ENCODE measurements at places on chromosomes 5 and 9. TPM values are rescaled to one million over a fixed set of nuclear protein-coding genes. Genes with fewer than 3 reads are reported as not detected.

- ATAC-seq: no peak
These were observed 118.2 kb upstream of the SLC44A1 start for GRCh38 chr9:105126226-105126625.

The DRD1 gene
- total RNA-seq: not detected

DNA sequence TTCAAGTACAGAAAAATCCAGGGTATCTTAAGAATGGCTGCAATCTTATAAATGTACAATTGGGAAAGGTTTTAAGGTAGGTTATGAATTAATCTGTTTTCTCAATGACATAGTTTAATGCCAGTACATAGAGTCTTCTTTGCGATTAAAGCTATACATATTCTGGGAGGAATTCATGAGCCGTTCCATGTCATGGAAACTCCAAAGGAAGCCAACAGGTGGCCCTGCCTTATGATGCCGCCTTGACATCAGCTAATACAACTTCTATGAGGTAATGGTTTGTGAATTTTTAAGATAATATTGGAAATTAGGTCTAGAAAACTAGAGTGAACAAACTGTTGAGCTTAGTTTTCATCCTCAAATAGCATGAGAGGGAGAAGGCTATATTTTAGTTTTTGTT is 713.4 kb downstream of the EFNA5 start:
- ATAC-seq: no peak

DNA sequence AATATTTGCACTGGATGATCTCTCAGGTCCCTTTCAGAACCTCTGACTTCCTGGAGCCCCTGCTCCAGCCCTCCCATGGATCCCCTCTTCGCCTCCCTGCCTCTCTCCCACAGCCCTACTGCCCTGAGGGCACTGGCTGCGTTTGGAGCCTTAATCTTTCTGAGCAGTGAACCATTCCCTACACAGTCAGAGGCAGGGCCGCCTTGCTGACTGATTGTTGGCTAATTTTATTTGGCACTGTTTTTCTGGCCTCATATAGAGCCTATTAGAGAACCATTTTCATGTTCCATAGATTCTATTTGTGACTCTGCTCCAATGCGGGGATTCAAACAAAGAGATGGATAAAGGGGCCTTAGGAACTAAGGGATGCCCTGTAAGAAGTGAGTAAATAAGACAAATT is 91.1 kb downstream of the BRINP1 start:
- ATAC-seq: no peak

DNA sequence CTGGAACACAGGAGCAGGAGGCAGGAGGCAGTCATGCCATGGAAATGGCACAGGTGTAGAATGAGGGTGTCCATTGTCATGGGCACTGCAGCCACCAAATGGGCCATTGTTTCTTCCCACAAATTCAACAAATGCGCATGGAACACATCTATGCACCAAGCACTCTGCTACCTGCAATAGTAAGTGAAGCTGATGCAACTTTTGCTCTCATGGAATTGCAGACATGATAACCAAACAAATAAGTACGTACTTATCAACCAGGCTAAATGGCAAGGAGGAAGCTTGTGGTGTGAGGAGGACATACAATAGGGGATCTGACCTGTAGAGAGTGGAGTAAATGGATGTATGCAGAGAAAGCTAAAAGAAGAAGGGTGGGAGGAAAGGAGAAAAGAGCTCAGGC is 116.8 kb downstream of the TRIM36 start:
- ATAC-seq: no peak

DNA sequence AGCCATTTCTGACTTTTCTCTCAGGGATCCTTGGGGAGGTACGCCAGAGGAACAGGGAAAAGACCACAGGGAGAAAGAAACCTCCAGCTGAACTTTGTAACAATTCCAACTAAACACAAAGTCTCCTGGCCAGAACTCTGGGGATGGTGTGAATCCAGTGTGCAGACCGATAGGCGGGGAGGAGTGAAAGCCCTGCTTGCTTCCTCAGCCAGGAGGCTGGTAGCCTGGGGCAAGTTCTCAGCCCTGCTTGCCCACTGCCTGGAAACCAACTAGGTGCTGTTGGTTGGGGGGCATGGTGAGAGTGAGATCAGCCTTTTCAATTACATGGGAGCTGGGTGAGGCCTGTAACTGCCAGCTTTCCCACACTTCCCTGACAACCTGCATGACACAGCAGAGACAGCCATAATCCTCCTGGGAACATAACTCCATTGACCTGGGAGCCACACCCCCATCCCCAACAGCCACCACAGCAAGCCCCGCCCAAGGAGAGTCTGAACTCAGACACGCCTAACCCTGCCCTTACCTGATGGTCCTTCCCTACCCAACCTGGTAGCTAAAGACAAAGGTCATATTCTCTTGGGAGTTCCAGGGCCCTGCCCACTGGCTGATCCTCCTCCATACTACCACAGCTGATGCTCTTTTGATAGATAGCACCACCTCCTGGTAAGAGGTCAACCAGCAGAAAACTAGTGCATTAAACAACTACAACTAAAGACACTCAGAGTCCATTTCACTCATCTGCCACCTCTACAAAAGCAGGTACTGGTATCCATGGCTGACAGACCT is 100.1 kb upstream of the TNFAIP8 start:
- ATAC-seq: no peak

GRCh38 chr9:5488221-5489008 is 21.9 kb upstream of the PDCD1LG2 start:
- no peak for ATAC-seq

DNA sequence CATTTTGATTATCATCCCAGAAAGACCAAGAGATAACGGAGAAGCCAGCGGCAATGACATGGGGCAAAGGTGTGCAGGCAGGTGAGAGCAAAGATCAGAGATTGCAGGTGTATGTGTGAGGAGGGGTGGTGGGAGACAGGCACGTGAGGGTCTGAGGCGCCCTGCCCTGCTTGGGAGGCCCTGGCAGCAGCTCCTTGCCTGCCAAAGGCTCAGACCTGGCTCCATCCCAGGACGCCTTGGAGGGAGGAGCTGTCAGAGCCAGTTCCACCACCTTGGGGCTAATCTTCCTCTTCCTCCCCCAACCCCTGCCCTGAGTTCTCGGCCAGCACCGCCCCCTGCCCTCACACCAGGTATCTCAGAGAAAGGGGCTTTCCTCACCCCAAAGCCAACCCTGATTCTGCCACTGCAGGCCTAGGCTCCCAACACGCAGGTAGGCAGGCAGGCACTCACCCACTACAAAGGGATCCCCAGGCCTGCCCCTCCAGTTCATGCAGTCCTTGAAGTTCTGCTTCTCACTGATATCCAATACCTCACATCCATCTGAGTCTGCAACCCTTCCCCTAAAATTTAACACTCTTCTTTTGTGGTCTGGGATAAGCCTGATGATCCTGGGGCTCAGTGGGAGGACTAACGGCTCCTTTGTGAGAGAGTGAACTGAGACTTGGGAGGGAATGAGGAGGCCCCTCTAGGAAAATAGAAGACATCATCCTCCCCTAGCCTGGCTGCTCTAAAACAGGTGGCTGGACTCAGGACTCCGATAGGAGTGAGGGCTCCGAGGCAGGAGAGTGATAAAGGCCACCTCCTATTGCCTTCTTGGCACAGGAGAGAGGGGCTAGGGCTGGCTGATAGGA is 1.8 kb downstream of the AQP3 start:
- no peak for ATAC-seq

DNA sequence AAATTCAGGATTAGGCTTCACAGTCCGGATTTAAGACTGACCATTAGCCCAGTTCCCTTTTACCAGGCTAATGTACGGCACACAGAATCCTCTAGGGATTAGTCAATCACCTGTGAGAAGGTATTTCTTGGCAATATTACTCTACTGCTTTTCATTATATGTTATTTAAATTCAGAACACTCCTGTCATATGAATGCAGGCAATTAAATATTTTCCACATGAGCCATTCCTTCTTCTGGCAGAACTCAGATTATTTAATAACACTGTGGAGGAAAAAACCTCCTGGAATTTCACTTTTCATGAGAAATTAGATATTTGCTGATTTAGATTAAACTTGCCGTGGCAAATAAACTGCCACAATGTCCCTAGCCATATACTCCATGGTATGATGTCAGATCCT is 1357.5 kb upstream of the C9orf72 start:
- no peak for ATAC-seq

GRCh38 chr9:112726428-112726827 is 8.5 kb upstream of the INIP start:
- no peak for ATAC-seq

DNA sequence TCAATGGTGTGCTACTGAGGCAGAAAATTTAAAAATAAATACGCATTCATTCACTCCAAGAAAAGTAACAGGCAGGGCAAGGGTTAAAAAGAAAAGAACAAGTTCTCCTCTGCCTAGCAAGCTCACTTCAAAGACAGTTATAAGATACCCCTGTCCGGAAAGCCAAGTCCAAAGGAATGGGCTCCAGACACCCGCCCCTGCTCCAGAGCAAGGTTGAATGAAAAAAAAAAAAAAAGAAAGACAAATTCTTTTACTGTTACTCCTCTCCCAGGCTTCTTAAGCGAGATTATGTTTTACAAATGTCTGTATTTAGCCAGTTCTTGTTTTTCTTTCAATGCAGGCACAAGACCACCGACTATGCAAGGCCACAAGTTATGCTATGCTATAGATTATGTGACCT is 9.1 kb upstream of the ANXA2R start:
- no peak for ATAC-seq

GRCh38 chr5:109533751-109534272 is 124.0 kb upstream of the PJA2 start:
- no peak for ATAC-seq

The SLC46A2 gene
- not detected for total RNA-seq

The SAXO1 gene
- total RNA-seq: not detected

- ATAC-seq: peak; percentile 66
These were observed 1.9 kb downstream of the VLDLR start for GRCh38 chr9:2623288-2624050.

The PDE8B gene
- total RNA-seq: 0.96 TPM

- no peak for ATAC-seq
These were observed 5.8 kb downstream of the RGS14 start for GRCh38 chr5:177363565-177363964.

The LYRM7 gene
- 14.6 TPM for total RNA-seq

The PCDHB16 gene
- 5.0 TPM for total RNA-seq

- no peak for ATAC-seq
These were observed 1125.4 kb downstream of the EFNA5 start for GRCh38 chr5:106545325-106545724.

The MAP1B gene
- 771 TPM for total RNA-seq

The LTC4S gene
- 8.2 TPM for total RNA-seq

GRCh38 chr9:11092974-11093373 is 480.2 kb upstream of the PTPRD start:
- ATAC-seq: no peak

DNA sequence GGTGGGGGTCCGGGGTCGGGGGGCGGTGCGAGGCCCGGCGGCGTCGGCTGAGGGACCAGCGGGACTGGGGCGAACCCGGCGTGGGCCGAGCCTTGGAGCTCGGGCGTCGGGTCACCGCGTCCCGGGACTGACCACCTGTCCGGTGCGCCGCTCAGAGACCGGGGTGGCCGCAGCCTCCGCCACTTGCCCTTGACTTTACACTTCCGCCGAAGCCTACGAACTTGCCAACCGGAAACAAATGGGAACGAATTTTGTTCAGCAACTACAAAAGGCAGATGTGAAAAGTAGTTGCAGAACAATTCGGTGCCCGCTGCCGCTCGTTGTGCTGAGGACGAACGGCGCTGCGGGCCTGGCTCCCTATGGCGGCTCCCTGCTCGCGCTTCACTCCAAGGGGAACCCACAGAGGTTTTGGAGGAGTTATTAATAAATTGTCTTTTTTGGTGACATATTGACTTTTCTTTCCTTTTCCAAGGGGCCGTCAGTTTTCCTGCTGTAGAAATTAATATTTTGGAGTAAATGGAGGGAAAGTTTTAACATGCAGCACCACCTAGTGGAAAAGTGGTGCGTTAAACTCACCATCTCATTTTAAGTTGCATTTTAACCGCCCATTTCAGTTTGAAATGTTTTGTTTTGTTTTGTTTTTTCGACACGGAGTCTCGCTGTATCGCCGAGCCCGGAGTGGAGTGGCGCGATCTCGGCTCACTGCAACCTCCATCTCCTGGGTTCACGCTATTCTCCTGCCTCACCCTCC is 490 bp downstream of the PCBD2 start:
- peak; percentile 53 for ATAC-seq

The PCDHA12 gene
- total RNA-seq: 4.7 TPM
